ENCODE measurements at places on chromosomes 1 and 21. TPM values are rescaled to one million over a fixed set of nuclear protein-coding genes. Genes with fewer than 3 reads are reported as not detected.

SLC5A9 gene
- not detected for total RNA-seq

IGSF21 gene
- 0.56 TPM for total RNA-seq

PTGER3 gene
- 27.0 TPM for total RNA-seq

C1orf141 gene
- not detected for total RNA-seq

KAZN gene
- 25.7 TPM for total RNA-seq

GRCh38 chr1:233883671-233884070, 20.8 kb upstream of the SLC35F3 start:
- DNase-seq, result no peak

- no peak for DNase-seq
These were observed 2.2 kb downstream of the PUSL1 start for GRCh38 chr1:1310476-1311053.

DNA sequence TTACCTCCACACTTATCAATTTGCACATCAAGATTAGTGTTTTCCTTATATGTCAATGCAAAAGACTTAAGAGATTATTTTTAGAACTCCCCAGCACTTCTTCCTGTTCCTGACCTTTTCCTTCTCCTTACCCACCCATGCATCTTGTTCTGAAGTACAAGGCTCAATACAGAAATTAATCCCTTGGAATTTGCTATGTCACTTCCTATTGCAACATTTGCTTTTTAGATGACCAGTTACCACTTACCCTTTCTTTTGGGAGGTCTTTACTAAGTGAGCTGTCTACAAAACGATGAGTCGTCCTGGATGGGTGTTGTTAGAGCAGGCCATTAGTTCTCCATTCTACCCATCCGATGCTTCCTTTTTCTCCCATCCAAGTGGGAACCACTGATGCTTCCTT, 221.2 kb downstream of the FMN2 start:
- DNase-seq, result no peak

- DNase-seq, result no peak
These were observed 10.1 kb upstream of the PDXK start for GRCh38 chr21:43708745-43709381.

DNA sequence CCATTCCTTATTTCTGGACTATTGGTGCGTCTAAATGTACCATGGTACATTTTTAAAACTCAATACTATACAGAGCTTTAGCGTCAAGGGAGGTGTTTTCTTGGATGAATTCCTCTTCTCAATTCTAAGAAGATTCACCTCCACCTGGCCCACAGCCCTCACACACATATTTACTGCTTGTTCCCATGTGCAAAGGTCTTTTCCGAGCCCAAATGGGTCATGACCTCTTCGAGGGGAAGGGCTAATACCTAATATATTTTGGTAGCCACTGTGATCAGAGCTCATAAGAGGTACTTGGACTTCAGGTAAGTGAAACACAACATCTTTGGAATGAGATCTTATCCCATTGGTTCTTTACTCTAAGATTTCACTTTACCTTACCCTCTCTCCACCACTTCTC, 205.9 kb downstream of the SDCCAG8 start:
- DNase-seq, result no peak

DNA sequence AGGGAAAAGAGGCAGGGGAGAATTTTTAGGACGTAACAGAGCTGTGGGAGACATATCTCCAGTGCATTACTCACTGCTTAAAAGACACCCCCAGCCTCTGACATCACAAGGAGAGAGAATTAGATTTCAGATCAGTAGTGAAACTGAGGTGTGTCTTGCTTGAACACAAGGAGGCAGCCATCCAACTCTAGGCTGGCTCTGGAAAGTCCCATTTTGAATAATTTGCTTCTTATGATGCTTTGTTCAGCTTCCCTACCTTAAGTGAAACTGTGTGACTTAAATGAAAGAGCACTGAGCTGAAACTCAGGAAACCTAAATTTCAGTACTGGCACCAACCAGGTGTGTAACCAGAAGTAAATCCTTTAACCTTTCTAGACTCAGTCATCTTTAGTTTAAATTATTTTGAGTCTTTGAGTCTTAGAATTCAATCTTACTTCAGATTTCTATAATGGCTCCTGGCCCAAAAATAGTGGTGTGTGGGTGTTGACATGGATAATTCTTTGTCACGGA, 251.6 kb upstream of the SGIP1 start:
- DNase-seq, result no peak

DNA sequence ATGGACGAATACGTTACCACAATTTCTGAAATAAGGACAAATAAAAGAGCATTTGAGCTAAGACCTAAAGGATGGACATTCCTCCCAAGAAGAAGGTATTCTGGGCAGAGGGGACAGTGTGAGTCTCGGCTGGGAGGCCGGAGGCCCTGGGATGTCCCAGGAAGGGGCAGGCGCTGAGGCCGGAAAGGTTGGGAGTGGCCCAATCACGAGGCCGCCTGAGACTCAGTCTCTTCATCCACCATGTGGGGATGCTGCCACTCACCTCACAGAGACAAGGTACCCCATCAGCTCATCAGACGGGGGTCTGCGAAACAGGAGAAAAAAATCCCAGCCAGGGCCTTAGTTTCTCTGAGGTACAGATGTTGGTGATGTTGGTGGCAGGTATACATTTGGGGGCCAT, 24.3 kb upstream of the LAPTM5 start:
- no peak for DNase-seq

DNA sequence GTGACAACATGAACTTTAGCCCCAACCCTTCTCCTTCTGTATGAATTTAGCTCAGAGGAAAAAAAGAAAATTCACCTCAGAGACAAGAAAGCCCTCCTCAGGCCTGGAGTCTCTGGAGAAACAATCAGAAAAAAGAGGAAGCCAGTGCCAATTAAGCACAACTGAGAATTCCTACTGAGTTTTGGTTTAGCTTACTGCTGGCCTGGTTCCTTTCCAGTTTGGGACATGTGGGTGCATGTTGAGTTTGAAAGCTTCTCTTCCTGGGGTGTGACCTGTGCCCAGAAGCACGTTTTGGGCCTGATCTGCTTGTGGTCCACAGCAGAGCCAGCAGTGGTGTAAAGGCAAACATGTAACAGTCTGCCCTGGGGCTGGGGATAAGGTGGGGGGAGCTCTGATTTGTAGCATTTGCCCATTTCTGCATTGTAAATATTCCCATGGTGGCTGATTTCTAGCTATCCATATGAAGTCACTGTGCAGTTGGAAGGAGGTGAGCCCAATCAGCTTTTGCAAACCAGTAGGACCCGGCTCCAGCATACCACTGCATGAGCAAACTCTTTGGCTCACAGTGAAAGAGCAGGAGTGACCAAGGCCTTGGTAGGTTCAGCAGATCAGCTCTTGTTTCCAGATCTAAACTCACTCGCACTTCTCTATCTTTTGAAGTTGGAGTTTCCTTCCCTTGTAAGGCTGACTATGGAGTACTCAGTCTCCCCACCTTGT, 4.7 kb upstream of the THEM5 start:
- no peak for DNase-seq

- no peak for DNase-seq
These were observed 228.6 kb upstream of the LYPLAL1 start for GRCh38 chr1:218945050-218945449.

GRCh38 chr1:168618886-168619285, 42.5 kb downstream of the XCL1 start:
- DNase-seq, result no peak

GRCh38 chr1:166258017-166258416, 91.2 kb upstream of the FAM78B start:
- no peak for DNase-seq

GRCh38 chr1:156928043-156928602, 7.7 kb downstream of the LRRC71 start:
- DNase-seq, result no peak

DNA sequence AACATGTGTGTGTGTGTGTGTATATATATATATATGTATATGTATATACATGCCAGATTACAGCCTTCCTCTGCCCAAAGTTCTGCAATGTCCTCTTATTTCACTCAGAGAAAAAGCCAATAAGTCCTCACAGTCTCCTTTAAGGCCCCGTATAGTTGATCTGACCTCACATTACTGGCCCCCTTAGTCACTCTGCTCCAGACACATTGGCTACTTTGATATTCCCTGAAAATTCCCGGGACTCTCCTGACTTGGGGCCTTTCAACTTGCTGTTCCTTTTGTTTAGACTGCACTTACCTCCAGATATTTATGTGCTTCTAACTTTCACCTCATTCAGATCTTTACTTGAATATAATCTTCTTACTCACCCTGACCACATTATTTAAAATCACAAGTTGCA, 4.2 kb upstream of the BSDC1 start:
- DNase-seq, result no peak

GRCh38 chr1:180571832-180572636, 13.3 kb downstream of the OVAAL start:
- no peak for DNase-seq

DNA sequence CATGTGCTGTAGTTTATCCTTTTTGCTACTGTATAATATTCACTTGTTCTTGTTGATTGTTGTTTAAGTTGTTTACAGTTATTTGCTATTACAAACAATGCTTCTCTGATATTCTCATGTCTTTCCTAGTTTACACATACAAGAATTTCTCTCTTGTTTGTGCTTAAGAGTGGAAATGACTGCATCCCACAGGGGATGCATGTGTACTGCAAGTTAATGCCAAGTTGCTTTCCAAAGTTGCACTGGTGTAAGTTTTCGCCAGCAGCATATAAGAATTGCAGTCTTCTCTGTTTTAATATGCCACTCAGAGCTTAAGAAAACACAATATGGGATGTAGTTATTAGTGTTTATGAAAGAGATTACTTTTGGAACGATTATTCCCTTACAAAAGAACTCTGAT, 97.7 kb downstream of the NEK7 start:
- no peak for DNase-seq

Measured in omental fat pad (tissue), 4 donors.